ENCODE measurements at places on chromosomes 5 and 9.
A peak's percentile ranks its signal among the peaks of the same experiment; 100 is the strongest.

DNA sequence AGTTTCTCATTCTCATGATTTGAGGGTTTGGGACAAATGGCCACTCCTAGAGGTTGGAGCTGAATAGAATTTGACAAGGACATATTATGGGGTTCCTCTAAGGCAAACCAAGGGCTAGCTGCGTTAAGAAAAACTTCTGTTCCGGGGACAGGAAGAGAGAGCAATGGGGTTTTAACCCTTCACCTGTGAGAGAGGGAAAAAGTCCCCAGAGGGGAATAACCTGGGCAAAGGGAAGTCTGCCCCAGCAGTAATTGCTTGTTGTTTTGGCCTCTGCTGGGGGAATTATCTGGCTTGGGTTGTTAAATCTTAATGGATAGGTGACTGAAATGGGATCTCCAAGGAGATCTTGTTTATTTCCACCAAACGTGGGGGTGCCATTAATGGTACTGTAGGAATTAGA lies 110.1 kb upstream of the MOCS2 start:
- DNase-seq = no peak

DNA sequence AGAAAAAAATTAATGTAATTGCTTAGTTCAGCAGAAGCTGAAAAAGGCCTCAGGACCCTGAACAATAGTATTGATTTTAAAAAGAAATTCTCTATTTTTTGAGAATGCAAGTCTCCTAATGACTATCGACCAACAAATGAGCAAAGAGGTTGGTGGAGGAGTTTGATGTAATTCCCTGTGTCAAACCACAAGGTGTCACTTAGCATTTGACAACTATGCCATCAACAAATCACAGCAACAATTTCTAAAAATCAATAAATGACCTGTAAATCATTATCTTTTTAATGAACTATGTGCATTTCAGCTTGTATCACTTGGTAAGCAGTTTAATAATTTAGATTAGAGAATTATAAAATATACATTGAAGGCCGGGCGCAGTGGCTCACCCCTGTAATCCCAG lies 133.7 kb downstream of the PRELID2 start:
- DNase-seq = no peak

DNA sequence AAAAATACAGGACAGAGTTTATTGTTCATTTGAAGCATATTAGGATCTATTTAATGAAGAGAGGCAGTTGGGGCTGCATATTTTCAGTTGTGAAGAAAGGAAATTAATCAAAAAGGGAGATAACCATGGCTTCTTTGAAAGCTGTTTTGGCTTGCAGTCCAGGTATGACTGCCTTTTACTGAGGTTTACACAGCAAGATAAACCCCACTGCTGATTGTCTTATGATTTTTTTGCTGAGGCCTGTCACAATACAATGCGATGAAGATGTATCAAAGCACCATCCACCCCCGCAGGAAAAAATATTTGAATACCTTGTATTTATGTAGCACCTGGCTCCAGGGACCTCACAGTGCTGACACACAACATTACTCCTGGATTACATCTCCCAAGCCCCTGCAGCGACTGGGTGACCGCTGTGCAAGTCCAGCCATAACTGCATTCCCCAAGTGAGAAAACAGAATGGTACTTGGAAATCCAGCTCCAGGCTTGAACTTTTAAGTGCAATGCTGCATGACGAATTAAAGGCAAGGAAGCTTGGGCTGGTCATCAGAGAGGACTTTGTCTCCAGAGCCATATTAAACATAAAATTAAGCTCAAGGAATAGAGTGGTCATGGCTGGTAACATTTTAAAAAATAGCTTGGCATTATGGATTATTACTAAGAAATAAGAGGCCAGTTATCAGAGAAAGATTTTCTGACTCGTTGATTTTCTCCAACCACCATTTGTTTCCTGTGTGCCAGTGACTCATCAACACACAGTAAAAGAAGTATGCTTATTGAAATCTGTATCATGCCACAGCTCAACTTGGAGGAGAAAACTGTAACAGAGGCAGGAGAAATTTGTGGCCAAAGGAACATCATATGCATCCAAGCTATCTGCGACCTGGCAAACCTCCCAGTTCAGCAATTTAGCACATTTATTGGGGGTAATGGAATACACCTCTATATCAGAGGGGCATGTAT lies 374.2 kb downstream of the MAN2A1 start:
- peak; percentile 63 for DNase-seq

- no peak for DNase-seq
Measured at GRCh38 chr9:113238859-113239232, 17.5 kb downstream of the SLC31A1 start.

DNA sequence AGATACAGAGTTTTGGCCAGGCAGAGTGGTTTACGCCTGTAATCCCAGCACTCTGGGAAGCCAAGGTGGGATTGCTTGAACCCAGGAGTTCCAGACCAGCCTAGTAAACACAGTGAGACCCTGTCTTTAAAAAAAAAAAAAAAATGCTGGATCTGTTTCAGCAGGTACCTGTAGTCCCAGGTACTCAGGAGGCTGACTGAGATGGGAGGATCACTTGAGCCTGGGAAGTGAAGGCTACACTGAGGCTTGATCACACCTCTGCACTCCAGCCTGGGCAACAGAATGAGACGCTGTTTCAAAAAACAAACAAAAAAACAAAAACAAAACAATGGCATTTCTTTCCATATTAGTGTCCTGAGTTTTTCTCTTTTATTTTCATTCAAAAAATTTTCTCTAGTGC lies 19.0 kb downstream of the UNC13B start:
- DNase-seq = no peak
